Left lobe of liver (tissue), 2 donors: ENCODE measurements at places on chromosomes 6 and 20.

DNA sequence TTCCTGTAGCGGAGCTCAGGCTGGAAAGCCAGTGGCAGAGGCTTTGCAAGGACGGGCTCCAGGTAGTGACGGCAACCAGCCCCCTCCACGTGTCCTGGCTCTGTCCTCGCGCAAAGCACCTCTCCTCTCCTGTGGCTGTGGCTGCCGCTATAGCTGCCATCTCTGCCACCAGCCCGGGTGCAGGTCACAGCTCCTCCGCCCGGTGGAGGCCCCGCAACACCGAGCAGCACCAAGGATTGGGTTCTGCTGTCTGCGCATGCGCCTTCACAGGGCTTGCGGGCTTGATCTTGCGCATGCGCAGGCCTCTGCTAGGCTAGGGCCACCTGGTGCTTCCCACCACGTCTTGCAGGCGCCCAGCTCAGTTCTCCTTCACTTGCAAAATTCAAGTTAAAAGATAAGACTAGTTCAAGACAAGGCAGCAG is 625.4 kb downstream of the QKI start:
- DNase-seq: peak; percentile 60

GRCh38 chr20:61799928-61800327 is 265.8 kb downstream of the TAF4 start:
- DNase-seq: no peak

DNA sequence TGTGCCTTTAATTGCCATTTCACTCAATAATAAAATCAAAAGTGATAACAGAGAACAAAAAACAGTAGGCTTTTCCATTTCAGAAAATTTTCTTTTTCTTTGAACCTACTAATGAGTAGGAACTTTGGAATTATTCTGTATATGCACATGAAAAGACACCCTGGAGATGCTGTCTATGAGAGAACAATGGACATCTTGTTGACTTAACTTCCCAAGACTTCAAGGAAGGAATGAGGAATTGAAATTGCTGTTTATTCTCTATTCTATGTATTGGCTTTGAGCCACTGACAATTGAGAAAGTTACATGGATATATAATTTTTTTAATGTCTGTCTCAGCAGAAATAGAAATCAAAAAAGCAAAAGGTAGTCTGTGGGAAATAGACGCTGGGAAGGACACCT is 98.6 kb upstream of the PCSK2 start:
- no peak for DNase-seq

GRCh38 chr6:76706631-76707030 is 634.2 kb upstream of the IMPG1 start:
- no peak for DNase-seq

DNA sequence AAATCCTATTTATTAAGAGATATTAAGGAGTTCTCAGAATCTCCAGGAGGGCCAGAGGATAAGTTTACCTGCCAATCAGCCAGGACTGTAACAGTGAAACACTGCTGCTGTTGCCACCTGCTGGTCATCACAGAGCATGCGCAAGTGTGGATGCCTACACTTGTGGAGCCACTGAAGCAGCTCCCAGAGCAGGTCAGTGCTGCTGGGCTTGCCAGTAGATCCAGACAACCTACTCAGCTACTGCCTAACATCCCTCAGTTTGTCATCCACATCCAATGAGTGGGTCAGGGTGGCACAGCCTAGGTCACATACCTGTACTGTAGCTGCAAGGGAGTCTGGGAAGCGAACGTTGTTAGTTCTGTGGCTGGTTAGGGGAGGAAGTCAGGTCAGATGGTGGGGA is 18.3 kb upstream of the NHSL1 start:
- DNase-seq: no peak

GRCh38 chr20:16533502-16533901 is 39.7 kb downstream of the KIF16B start:
- DNase-seq: no peak

DNA sequence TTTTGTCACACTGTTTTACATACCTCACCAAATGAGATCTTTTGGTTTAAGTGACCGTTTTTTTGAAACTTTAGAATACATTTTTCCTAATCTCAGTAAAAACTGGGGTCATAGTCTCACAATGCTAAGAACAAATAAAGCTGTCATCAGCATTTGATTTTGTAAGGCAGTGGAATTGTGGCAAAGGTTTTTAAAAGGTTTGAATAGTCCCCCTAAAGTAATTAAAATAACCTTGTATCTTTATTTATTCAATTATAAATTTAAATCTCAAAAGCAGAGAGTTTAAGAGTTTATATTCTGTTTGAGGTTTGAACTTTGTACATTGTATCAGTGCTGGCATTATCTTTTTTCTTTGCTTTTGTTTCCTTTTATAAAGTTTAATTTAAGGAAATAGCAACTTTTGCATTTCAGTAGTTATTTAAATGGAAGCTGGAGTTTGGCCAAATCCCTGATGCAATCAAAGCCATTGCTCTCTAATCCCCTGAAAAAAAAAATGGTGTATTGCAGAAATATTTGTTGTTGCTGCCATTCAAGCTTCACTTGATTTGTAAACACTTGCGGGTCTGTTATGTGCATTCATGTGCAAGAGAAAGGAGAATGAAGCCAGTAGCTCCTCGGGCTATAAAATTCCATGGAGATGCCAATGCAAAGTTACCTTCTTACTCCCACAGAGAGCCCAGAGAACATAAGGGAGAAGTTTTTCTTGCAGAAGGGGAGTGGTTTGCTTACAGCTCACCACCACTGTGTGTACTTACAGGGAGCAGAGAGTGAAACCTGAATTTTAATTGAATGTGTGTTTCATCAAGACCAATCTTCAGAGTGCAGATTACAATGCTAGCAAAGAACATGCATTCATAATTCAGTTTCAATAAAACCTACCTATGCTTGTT is 391.8 kb downstream of the ARHGAP18 start:
- DNase-seq: no peak

- DNase-seq: no peak
Observed at GRCh38 chr6:45586216-45587171, 208.8 kb upstream of the SUPT3H start.

DNA sequence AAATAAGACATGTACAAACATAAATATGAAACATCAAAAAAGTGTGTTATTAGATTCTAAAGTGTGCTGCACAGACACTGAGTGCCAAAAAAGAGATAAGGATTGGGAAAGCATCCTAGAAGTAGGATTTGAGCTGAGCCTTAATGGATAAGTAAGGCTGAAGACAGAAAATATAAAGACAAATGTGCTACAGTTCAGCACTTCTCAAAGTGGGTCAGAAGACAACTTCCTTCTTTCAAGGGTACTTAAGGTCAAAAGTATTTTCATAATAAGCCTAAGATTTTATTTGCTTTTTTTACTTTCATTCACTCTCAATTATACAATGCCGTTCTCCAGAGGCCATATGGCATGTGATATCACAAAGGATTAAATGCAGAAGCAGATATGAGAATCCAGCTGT is 16.8 kb downstream of the USP45 start:
- DNase-seq: no peak

GRCh38 chr20:1309439-1309847 is 19.5 kb downstream of the SDCBP2 start:
- DNase-seq: no peak

DNA sequence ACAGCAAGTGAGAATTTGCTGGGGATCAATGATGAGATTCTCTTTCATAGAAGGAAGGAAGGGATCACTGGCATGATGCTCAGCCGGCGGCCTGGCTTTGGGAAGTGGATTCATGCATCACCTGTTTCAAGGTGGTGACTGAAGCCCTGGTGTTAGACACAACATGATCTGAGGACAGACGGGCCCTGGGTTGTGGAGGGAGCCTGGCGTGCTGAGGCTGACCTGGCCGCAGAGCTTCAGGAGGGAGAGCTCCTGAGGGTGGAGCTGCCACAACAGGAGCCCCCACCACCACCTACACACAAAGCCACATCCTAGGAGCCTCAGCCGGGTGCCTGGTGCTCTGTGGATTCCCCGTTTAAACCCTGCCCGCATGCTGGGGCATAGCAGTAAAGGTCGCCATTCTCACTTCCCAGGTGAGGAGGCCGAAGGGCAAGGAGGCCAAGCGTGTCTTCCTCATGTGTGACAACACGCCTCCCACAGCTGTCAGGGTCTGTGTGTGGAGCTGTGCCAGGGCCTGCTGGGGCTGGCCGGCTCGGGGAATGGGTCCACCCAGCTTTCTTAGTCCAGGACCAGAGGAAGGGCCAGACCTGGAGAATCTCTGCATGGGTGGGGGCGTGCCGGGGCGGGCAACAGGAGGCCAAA is 107.0 kb downstream of the ERMARD start:
- peak; percentile 30 for DNase-seq

- no peak for DNase-seq
Observed at GRCh38 chr20:12946789-12947188, 62.0 kb upstream of the SPTLC3 start.

- DNase-seq: no peak
Observed at GRCh38 chr20:3010985-3011723, 32.3 kb upstream of the GNRH2 start.

- no peak for DNase-seq
Observed at GRCh38 chr20:63188641-63189321, 27.1 kb downstream of the YTHDF1 start.

DNA sequence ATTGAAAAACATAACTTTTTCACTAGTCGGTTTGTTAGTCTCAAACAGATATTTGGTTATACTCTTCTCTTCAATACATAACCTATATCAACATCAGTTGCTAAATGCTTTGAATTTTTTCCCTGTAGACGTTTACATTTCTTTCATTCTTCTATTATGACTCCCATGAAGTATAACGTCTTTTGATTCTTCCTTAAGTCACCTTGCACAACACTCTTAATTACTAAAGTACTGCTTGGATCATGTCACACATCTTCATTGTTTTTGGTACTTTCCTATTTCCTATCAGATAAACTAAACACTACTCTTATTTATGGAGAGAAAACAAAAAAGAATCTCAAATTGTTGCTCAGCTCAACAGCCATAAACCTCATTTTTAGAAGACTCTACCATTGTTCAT is 23.0 kb upstream of the BMP5 start:
- DNase-seq: no peak

DNA sequence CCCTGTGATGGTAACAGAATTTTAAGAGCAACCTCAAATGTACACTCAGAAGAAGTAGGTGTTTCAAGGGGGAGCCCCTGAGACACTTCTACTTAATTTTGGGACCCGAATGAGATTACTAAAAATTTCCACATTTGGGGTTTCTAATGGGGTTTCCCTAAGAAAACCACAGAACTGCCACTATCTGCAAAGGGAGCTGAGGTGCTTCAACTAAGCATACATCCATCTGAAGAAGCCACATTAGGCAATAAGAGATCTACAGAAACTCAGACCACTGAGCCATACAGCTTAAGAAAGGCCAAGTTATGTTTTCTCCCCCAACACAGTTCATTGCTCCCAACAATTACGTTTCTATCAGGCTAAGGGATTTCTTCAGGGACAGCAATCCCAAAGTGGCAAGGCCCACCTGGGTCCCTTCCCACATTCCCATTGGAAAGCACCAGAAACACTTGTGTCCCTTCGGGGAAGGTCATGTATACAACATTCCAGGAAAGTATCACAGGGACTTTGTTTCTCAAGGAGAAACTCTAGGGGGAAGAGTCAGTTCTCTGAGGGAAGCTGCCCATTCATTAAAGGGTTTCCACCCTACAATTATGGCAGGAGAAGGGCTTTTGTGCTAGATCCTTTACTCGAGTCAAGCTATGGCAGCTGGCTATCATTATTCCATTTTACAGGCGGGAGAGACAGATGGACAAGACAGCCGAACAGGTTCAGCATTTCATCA is 5.0 kb downstream of the BCL2L1 start:
- DNase-seq: no peak

- no peak for DNase-seq
Observed at GRCh38 chr20:32164984-32165735, 42.4 kb downstream of the PLAGL2 start.

GRCh38 chr6:112639391-112639831 is 292.3 kb downstream of the RFPL4B start:
- DNase-seq: no peak

- no peak for DNase-seq
Observed at GRCh38 chr6:7532232-7532631, 9.2 kb upstream of the DSP start.

- no peak for DNase-seq
Observed at GRCh38 chr6:5403609-5404008, 142.3 kb downstream of the FARS2 start.

- peak; percentile 63 for DNase-seq
Observed at GRCh38 chr6:34027445-34027936, 118.4 kb downstream of the GRM4 start.

GRCh38 chr20:9686866-9687265 is 152.0 kb downstream of the PAK5 start:
- no peak for DNase-seq

DNA sequence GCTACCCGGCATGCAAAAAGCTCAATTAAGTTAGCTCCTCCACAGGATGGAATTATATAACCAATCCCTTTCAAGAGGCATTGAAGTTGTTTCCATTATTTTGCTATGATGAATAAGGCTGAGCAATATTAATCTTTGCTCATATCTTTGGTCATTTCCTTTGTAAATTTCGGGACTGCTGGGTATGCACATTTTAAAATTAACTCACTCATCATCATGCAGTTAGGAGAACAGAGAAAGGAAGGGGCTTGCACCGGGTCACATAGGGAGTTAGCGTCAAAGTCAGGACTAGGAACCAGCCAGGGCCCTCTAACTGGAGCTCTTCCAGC is 430 bp upstream of the FAM110A start:
- DNase-seq: no peak

DNA sequence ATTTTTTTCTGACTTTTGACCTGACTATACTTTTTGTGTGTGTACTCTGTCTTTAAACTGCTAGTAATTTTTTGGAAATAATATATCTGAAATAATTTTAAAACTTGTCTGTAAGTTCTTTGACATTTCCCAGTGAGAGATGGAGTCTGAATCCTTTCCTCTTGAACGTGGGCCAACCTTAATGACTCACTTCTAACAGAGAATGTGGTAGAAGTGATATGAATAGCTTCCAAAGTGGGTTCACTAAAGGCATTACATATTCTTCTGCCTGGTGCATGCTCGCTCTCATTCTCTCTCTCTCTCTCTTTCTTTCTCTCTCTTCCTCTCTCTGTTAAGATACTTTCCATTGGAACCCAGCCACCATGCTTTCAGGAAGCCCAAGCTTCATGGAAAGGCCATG is 108.7 kb upstream of the FERMT1 start:
- DNase-seq: no peak

GRCh38 chr6:84455511-84456029 is 228.1 kb upstream of the CEP162 start:
- DNase-seq: no peak

DNA sequence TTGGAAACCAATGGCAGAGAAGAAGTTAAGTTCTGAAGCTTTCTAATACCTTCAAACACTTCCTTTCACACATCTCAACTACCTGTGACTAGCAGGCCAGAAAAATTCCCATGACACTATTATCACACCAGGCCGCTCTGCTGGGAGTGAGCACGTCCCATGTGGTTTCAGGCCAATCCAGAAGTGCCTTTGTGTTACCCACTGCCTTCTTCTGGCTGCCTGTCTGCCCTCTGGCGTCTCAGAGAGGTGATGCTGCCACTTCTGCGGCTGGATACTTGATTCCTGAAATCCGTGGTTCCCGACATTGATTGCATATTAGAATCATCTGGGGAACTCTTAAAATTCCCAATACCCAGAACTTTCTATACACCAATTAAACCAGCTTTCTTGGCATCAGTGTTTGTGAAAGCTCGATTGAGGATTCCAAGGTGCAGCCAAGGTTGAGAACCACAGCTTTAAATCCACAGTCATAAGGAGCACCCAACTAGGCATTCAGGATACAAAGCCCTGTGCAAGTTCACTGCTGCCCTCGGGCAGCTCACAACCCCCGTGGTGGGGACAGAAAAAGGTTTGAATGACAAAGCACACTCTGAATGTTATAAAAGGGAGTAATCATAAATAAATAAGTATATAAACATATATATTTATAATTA is 65.6 kb downstream of the STMND1 start:
- DNase-seq: peak; percentile 57
